DMS 273 treated with DMSO at 0.1 percent for 48 hours (cell line): ENCODE measurements at places on chromosomes 11 and 22.

DNA sequence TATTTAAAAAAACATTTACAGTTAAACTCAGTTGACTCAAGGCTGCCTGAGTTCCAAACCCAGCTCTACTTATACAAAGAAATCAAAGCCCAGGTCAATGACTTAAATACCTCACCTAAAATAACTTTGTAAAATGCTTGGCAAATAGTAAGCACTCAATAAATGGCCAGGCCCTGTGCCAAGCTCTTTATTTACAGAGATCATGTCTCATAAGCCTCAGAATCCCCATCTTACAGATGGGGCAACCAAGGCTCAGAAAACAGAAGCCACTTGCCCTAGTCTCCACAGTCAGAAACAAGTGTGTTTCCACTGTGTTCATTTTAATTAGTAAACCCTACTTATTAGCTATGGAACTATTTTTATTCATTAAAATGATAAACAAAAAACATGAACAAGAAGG is 30.5 kb upstream of the TTC28 start:
- no peak for DNase-seq

DNA sequence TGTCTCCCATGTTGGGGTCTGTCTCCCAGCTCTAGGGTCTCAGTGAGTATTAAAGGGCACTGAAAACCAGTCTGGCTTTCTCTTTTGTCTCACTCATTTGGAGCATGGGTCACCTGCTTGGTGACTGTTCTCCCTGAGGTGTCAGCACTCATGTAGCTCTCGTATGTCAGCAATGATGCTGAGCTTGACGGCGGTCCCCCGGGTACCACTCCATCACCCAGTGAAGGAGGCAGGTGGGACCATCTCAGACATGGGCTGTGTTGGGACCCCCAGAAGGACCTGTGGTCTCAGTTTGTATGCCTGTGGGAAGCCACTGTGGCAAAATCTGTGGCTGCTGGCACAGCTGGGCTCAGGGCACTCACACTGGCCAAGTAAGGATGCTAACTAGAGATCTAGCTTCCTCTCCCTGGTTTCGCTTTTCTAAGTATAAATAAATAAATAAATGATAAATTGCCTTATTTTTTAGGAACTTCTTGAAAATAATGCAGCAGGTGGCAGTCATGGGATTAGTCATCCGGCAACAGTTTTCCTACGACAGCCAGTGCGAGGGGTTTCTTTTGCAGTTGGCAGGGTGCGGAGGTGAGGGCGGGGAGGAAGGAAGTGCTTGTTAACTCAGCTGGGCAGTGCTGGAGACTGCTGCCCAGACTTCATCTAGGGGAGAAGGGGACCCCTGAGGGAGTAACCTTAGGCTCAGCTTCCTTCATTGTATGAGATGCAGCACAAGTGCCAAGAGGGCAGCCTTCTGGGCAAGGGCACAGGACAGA is 48.8 kb downstream of the OSBP2 start:
- no peak for DNase-seq

DNA sequence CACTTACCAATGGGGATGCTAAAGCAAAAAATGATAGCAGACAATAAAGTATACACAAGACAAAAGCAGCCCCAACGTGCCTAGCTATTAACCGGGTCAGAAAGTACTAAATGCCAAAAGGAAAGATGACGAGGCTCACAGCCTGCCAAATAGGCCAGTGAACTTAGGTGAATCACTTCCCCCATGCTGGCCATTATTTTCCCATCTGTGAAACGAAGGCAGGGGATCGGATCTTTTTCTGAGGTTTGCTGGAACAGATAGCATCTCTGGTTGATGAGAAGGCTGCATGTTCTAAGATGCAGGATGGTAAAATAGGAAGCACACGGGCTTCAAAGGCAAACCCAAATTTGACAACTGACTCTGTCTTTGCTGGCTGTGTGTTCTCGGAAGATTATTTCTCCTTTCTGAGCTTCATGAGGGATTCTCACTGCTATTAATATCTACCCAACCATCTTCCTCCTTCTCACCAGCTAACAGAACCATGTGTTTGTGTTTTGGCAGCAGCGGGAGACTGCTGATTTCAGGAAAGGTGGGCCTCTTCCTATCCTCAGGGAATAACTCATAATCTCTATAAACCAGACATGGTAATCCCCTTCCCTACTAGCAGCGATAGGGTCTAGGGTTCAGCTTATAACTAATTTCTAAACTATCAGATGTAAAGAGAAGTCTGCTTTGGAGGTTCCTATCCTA is 390.7 kb downstream of the LARGE1 start:
- no peak for DNase-seq

GRCh38 chr11:55501014-55501413 is 53.3 kb upstream of the OR4C15 start:
- DNase-seq: no peak

- peak; percentile 53 for DNase-seq
Measured at GRCh38 chr11:8257003-8257664, 6.5 kb downstream of the LMO1 start.

- DNase-seq: no peak
Measured at GRCh38 chr11:107921997-107922396, 6.3 kb upstream of the RAB39A start.

- DNase-seq: no peak
Measured at GRCh38 chr22:35192129-35192918, 65.0 kb upstream of the HMGXB4 start.

DNA sequence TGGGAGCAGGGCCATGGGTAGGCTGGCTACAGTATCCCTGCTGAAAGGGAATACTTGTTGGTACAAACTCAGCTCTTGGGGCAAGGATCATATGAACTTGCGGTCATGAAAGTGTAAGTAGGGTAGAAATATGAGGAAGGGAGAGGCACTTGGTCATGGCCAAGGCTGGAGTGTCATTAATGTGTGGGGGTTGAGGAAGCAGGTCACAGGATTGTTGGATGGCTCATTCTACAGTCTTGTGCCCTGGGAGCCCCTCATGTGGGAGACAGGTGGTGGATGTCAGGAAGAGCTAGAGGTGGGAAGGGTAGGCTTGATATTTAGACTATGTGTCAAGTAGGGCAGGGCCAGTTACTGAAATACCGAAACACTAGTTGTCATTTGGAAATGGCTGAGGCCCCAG is 95.5 kb downstream of the RRM1 start:
- no peak for DNase-seq

- no peak for DNase-seq
Measured at GRCh38 chr11:10887307-10887706, 29.5 kb upstream of the ZBED5 start.

DNA sequence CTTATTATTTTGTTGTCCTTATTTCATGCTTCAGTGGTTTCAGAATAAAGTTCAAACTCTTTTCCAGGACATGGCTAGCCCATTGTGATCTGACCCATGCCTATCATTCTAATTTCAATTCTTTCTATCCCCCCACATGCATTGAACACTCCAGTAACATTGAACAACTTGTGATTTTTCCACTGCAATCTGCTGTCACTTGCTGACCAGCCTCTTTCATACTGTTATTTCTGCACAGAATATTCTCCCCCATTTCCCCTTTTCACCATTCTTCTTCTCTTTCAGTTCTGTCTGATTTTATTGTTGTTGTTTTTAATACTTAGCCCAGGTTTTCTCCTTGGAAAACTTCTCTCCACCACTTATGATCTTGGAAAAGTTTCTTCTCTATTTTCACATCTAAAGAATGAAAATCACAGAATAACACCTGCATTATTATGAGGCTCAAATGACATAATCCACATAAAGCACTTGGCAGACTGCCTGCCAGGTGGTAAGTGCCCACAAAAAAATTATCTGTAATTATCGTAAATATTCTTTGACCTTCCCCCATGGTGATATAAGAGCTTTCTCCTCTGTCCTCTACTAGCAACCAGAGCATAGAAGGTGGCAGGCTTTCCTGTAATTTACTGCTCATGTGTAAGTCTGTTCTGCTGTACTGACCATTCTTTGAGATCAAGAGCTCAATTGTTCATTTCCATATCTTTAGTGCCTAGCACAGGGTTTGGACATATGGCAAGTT is 51.9 kb upstream of the EED start:
- no peak for DNase-seq

DNA sequence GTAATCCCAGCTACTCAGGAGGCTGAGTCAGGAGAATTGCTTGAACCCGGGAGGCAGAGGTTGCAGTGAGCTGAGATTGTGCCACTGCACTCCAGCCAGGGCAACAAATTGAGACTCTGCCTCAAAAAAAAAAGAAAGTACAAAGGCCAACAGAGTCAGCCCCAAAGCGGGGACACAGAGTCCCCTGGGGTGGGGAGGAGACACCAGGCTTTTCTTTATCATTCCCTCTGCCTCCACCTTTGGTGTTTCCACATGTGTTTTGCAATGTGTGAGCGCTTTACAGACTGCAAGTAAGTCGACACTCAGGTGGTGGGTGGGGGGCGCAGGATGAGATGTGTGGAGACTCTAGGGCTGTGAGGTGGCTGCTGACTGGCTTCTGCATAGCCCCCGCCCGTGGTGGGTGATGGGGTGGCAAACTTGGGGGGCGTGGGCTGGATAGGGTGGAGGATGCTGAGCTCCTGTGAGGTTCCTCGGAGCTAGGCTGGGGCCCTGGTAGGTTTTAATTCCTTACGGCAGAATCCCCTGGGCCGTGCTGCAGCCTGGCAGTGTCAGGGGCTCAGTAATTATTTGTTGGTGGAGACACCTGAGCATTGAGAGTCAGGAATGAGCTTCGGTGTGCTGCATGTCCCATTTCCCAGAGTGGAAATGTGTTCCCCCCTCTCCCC is 177.2 kb downstream of the CTTN start:
- DNase-seq: no peak

GRCh38 chr22:18994056-18994455 is 58.0 kb upstream of the PRODH start:
- DNase-seq: no peak

- no peak for DNase-seq
Measured at GRCh38 chr11:25094085-25094802, 597.4 kb downstream of the LUZP2 start.

DNA sequence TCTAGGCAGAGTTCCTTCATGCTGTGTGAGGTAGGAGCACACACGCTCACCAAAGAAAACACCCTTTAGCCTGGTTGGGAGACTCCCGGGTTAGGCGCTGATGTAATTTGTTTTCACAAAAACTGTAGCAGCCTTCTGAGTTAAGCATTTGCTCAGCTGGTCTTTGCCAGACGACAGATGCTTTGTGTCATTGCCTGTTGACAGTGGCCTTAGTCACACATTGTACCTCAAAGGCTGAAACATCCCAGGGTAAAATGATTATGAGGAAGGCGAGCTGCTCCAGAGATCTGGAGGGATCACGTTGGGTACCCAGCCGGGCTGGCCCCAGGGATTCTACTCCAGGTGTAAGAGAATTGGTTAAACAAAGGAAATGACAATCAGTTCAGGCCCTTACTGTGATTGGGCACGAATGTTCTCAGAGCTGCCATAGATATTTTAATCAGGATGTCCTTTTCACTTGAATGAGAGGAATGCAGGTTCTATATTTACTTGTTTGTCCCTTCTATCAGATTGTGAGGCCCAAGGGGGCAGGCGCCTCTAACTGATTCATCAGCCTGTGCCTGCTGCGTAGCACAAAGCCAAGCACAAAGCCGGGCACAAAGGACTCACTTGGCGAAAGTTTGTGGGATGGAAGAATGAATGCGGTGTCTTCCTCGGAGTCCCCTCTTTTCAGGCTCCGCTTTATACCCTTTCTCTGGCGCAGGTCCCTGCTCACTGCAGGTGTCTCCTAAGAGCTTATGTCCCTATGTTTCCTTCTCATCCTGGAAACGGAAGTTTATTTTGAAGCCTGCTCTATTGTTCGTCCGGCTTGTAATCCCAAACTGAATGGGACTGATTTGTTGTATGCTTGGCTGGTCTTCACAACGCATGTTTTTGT is 47.1 kb downstream of the ADM start:
- peak; percentile 5 for DNase-seq

GRCh38 chr11:75025561-75025960 is 36.8 kb downstream of the NEU3 start:
- DNase-seq: no peak

DNA sequence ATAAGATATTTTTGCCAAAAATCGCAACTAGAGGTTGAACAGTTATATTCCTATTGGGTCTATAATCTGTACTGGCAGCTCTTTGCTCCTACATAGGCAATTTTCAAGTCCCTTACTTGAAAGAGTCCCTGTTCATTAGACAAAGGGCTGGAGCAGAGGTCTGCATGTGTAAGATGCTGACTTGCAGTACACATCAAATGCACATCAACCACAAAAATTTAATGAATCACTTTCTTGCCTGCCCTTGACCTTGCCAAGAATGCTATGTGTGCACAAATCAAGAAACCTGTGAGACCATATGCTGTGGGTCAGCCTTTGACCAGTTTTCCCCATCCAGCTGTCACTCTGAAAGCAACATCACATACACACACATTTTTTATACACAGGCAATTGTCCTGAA is 661.5 kb downstream of the LRRC4C start:
- no peak for DNase-seq

- DNase-seq: no peak
Measured at GRCh38 chr11:19445771-19446170, 205.0 kb upstream of the E2F8 start.

- no peak for DNase-seq
Measured at GRCh38 chr11:1330473-1330872, 21.0 kb upstream of the TOLLIP start.

DNA sequence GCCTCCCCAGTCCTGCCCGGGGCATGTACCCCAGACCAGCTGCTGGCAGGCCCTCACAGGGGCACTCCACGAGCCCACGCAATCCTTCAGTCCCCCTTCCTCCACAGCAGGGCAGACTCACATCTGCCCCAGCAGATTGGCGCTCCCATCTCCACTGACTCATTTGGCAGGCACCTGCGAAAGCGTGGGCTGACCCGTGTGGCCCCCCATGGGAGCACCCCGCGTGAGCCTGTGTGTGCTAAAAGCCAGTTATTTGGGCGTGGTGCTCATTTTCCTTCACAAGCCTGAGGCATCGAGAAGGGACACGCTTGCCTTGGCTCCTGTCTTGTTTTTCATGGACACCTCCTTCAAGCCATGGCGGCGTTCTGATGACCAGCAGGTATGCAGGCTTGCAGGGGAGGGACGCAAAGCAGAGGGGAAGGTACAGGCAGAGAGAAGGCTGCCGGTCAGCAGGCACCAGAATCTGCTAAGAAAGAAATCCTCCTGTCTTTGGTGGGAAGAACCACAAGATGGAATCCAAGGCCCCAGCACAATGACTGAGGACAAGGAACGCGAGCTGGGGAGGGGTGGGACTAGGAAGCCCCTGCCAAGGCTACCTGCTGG is 8.6 kb downstream of the NECTIN1 start:
- DNase-seq: no peak

- no peak for DNase-seq
Measured at GRCh38 chr11:45543808-45544422, 121.5 kb downstream of the CHST1 start.

DNA sequence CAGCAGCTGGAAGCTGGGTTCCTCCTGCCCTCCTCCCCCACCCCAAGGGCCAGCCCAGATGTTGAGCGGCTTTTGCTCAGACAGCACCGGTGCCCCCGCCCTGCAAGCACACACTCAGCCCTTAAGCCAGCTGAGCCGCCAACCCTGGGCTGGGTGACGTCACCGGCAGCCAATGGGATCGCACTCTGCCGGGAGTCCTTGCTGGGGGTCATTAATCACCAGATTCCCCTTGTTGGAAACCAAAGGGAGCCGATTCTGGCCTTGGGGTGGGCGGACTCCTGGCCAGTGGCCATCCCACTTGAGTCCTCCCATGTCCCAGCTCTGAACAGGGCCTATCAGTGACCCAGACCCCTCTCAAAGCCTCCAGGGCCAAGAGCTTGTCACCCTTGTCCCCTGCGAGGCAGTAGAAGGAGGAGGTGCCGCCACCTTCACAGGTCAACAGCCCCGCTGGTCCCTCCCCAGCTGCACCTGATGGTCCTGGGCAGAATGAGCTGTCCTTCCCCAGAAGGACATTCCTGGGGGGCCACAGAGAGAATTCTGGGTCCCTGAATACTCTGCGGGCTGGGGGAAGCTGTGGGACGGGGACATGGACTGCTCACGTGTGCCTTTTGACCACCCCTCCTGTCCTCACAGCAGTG is 7.4 kb downstream of the DUSP8 start:
- DNase-seq: peak; percentile 9
